GM23248 (cell line): ENCODE measurements at places on chromosomes 12 and 14. TPM values are rescaled to one million over a fixed set of nuclear protein-coding genes. Genes with fewer than 3 reads are reported as not detected.

Gene LRRC9
- not detected in 2 replicates for polyA plus RNA-seq

DNA sequence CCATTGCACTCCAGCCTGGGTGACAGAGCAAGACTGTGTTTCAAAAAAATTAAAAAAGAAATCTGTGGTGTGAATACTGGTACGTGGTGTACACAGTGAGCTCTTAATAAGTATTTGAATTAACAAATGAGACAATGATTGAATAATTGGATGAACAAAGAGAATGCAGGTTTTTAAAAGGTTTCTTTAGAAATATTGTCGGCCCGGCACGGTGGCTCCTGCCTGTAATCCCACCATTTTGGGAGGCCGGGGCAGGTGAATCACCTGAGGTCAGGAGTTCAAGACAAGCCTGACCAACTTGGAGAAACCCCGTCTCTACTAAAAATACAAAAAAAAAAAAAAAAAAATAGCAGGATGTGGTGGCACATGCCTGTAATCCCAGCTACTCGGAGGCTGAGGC, 6.6 kb downstream of the HIF1A start:
- H3K4me3 ChIP-seq = peak overlapping the region; percentile 99
- H3K27me3 ChIP-seq = no peaks in the 10 kb centered on the region
- DNase-seq = peak; percentile 12
- peaks cover 50% of the 10 kb centered on the region for H3K36me3 ChIP-seq

DNA sequence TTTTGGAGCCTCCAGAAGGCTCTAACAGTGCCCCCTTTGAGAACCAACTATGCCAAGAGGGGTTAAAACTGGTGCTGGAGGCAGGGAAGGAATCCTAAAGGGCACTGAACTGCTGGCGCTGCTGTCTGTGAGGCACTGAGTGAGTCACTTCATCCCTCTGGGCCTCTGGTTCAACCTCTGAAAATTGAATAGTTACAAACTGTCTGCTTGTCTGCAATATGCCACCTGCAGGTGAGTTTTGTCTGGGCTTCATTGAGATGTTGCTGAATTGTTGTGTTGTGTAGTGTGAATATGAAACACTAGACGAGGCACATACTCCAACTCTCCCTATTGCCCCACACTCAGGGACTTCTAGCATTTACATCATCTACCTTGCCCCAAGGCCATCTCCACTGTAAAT, 68.0 kb downstream of the GRIN2B start:
- no peaks in the 10 kb centered on the region for H3K27me3 ChIP-seq
- H3K4me1 ChIP-seq = no peaks in the 10 kb centered on the region
- H3K36me3 ChIP-seq = no peaks in the 10 kb centered on the region
- DNase-seq = no peak

DNA sequence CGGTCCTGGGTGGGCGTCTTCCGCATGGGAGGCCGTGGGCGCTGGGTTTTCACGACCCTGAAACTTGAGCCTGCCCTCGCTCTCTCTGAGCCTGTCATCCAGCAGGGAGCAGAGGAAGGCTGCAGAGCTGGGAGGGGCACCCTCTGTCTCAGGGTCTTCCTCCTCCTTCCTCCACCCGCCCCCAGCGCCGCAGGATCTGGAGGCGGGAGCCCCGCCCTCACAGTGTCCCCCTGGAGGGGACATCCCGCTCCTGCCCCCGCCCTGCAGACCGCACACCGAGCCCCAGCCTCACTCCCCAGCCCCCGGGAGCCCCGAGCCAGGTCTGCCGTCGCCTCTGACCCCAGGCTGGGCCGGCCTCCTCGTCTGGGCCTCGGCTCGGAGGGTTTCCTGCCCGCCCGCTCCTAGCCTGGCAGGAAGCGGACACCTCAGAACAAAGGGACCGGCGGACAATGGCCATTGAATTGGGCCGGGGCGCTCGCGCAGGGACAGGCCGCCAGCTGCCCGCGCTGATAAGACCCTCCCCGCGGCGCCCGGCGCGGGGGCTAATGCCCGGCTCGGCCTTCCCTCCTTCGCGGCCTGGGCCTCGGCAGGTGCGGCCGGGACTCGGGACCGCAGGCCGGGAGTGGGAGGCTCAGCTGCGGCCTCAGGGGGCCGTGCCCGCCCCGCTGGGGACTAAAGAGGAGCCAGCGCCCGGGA, 15.3 kb upstream of the NUDT14 start:
- no peaks in the 10 kb centered on the region for H3K36me3 ChIP-seq
- H3K4me1 ChIP-seq = no peaks in the 10 kb centered on the region
- H3K27ac ChIP-seq = no peak overlapping the region
- H3K27me3 ChIP-seq = peaks cover 22% of the 10 kb centered on the region
